ENCODE measurements at places on chromosomes 7 and 10.
A peak's percentile ranks its signal among the peaks of the same experiment; 100 is the strongest.

DNA sequence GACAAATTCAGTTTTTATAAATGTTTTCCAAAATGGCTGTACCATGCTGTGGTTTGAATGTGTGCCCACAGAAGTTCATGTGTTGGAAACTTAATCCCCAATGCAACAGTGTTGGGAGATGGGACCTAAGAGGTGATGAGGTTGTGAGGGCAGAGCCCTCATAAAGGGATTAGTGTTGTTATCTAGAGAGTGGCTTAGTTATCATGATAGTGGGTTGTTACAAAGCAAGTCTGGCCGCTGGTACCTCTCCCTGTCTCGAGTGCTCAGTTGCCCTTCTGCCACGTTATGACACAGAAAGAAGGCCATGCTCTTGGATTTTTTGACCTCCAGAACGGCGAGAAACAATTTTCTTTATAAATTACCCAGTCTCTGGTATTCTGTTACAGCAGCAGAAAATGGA is 119.0 kb downstream of the BTAF1 start:
- DNase-seq = no peak

DNA sequence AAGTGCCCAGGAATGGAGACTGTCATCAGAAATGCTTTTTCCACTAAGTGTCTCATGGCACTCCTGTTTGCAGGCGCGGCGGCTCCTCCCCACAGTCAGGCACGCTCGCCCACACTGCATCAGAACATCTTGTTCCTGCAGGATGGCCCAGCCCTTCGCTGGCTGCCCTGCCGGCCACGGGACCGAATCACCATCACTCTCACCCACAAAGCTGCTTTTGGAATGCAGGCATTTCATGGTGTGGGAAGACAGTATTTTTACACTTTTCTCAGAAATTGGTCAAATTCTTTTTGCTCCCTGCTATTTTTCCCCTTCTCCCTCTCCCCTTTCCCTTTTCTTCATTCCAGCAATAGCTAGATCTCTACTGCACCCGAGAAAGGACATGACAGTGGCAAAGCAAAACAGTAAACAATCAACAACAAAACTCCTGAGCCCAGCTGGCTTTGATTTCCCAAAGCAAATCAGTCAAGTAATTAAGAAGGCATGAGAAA is 176.1 kb upstream of the TNS3 start:
- peak; percentile 71 for DNase-seq

- DNase-seq = peak; percentile 53
Measured at GRCh38 chr7:131109011-131109758, 218.5 kb upstream of the MKLN1 start.

DNA sequence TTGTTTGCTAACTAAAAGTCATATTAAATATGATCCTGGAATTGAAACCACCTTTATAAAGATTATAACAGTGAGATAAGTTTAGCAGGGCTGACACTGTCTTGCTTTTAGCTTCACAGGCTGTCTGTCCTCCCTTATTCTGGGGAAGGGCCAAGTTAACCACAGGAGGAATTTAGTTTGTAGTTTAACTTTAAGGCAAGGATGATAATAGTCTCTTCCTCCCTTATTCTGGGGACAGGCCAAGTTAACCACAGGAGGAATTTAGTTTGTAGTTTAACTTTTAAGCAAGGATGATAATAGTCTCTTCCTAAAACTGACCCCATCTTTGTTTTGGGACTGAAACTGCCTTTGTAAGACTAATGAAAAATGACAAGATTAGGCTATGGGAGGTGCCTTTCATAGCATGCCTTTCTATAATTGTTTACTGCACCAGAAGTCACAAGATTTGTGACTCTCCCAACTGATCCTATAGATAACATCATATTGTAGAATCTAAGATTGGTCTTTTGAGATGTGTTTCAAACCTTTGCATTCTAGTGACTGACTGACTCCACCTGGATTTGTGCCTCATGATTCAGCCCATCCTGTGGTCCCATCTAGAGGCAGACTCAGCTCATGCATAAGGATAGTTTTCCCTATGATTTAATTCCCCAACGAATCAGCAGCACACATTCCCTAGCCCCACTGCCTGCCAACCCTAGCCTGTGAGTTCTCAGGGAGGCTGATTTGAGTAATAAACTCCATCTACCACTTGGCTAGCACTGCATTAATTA is 212.0 kb downstream of the MAGI2 start:
- peak; percentile 24 for DNase-seq

- DNase-seq = no peak
Measured at GRCh38 chr7:64183126-64183742, 23.8 kb upstream of the ZNF735 start.

DNA sequence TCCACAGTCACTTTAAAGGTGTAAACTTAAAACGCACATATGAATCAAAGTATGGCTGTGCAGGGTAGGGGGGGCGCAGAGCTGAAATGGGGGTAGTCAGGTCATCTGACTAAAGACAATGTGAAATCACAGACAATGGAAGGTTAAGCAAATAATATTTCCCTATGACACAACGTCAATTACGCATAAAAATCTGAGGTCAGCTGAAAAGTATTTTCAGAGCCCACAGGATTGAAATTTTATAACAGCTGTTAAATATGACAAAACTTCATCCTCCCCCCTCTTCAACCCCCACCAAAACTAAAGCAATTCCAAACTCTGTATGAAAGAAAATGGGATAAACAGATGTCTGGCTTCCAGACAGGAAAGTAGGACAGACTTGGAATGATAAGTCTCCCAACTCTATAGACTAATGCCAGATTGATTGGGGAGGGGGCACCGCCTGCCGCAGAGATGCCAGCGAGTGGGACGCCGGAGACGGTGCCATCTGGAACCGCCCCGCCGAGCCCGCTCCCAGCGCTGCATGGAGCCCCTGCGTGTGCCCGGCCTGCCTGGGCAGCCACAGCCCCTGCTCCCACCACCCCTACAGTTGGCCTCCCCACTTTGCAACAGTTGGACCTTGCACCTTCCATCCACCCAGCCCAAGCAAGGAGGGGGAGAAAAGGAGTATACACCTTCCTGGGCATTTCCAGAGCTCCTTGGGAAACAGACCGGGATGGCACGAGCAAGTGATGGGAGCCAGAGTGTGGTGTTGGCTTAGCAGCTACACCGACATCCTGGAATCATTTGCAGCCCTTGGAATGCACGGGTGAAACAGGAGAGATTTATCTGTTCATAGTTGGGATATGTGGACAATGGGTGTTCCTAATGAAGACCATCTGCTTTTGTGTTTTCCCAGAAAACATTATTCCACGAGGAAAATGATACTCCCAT is 10.7 kb downstream of the EBF3 start:
- peak; percentile 78 for DNase-seq

DNA sequence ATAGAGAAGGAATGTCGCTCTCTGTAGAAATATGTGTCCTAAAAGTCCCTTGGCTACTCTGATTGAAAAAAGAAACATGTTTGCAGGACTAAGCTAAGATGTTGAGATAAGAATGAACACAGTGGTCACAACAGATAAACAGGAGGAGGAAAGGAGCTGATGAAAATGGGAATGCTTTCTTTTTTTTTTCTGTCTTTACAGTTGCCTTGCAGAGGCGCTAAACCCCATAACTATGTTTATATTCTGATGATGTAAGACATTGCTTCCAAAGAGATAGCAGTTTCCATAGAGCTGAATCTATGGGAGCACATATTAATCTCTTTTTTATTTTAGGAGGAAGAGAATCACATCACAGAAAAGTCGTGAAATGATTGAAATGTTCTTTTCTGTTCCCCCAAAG is 153.5 kb upstream of the LYZL1 start:
- no peak for DNase-seq

DNA sequence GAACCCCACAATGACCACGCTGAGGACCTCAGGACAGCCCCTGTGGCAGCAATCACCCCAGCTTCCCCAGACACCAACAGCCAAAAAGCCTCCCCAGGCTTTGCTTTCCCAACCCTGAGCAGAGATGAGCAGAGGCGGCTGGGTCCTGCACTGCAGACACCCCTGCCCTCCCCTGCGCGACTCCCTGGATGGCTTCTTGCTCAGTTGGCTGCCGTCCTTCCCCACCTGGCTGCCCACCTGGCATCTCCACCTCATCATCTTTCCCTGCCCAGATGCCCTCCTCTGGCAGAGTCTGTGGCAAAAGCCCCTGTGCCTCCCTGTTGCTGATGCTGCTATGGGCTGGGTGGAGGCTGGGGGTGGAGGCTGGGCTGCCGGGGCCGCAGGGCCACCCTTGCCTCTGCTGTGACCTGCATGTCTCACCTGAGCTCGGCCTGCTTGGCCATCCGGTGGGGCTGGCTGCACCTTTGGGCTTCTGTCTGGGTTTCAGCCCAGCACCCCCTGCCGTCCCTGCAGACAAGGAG is 567.7 kb downstream of the TCERG1L start:
- DNase-seq = no peak

GRCh38 chr7:13990319-13990983 is 985 bp upstream of the ETV1 start:
- peak; percentile 17 for DNase-seq

DNA sequence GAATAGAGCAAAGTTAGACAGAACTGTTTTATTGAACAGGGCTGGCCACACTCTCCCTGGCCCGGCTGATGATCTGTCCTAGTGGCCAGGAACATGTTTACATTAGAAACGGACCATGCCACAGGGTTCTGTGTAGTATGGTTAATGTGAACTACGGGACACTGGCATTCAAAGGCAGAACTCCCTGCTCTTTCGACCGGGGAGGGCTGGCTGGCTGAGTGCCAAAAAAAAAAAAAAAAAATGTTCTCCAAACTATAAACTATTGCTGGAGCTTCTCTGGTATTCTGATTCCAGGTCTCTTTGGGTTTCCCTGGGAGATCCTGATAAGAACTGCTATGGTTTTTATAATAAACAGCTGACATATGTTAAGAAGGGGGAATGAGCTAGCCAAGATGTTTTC is 1262.6 kb upstream of the SORCS1 start:
- DNase-seq = no peak

GRCh38 chr10:93826355-93826754 is 67.4 kb upstream of the SLC35G1 start:
- no peak for DNase-seq

- peak; percentile 17 for DNase-seq
Measured at GRCh38 chr7:132117181-132117580, 459.1 kb downstream of the PLXNA4 start.

DNA sequence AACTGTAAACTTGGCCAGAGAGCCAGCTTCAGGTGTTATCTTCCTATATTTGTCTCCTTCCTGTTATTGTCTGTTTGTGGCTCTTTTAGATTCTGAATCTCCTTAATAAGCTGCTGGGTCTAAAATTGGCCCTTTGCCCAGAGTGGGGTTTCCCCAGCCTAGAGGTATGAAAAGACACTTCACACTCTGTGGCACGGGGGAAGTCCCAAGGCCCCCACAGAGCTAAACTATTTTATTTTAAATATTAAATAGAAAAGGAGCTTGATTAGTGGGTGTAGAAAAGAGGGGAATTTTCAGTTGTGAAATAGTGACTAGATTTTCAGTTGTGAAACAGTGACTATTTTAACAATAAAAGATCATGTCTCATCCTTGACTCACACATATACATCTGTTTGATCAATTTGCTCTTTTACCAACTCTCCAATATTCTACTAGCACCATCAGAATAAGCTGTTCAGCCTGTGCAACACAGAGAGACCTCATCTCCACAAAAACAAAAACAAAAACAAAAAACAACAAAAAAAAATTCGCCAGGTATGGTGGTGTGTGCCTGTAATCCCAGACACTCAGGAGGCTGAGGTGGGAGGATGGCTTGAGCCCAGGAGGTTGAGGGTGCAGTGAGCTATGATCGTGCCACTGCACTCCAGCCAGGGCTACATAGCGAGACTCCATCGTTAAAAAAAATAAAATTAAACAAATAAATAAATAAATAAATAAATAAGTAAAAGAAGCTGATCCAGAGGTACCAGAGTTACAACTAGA is 24.9 kb upstream of the ADO start:
- no peak for DNase-seq

DNA sequence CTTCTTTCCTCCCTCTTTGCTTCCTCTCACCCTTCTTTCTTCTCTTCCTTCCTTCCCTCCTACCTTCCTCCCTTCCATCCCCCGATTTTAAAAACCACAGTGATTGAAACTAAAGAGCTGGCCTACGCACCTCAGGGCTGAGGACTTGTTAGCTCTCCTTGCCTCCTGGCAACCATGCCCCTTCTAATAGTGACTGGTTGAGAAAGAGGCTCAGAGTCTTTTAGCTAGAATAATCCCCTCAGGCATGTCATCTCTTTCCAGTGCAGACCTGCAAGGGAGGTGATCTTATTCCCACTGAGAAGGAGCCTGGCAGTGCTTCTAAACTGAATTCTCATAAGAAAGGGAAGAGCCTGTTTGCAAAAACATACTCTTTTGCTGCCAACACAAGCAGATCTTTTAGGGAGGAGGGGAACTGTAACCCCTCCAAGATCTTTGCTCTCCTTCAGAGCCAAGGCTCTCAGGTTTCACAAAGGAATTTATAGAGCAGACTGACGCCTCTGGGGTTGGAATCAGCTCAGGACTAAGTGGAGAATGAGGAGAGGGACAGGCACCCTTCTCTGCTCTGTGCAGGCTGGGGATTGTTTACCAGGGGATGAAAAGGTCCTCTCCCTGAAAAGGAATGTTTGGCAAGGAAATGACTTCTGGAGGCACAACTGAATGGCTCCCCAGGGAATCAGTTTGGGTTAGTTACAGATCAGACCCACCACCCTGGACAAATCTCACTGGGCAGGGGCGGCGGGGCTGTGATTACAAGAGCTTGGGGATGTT is 9.4 kb upstream of the ANKRD1 start:
- DNase-seq = peak; percentile 33

- no peak for DNase-seq
Measured at GRCh38 chr7:17010637-17011300, 129.0 kb upstream of the AGR3 start.

GRCh38 chr10:28985137-28985885 is 303.6 kb upstream of the LYZL1 start:
- no peak for DNase-seq

DNA sequence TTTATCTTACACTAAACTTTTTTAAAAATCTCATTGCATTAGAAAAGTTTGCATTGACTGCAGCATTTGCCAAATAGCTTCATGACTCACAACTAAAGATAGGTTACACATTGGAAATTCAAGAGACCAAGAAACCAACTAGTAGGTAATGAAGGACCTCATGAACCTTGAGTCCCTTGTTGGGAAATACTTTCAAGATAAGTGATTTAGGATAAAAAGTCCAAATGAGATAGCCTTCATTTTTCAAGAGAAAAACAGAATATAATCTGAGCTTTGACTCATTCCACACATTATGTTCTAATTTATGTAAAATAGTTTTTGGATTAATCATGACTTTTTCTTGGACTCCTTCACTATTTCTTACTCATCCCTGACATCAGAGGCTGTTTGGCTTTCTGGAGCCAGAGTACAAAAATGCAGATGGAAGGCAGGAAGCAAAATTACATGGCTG is 13.1 kb upstream of the LIPF start:
- DNase-seq = peak; percentile 35
